ENCODE measurements at places on chromosomes 12 and 14.

GRCh38 chr12:124004233-124004875 is 31.3 kb downstream of the ZNF664 start:
- DNase-seq: no peak

GRCh38 chr12:57793920-57794319 is 11.3 kb downstream of the TSFM start:
- no peak for DNase-seq

- no peak for DNase-seq
Measured at GRCh38 chr14:99537399-99537798, 56.2 kb downstream of the CCNK start.

DNA sequence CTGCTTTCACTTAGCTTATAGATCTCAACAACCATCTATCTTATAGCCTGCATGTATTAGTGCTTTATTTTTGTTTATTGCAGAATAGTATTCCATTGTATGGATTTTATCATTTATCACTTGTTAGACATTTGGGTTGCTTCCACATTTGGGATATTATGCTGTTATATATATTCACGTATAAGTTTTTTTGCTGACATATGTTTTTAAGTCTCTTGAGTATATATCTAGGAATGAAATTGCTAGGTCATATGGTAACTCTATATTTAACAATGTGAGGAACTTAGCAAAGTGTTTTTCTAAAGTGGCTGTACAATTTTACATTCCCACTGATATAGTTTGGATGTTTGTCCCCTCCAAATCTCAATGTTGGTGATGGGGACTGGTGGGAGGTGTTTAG is 208.1 kb downstream of the CPNE8 start:
- DNase-seq: no peak

- DNase-seq: no peak
Measured at GRCh38 chr14:44339231-44339630, 167.9 kb downstream of the FSCB start.

- DNase-seq: no peak
Measured at GRCh38 chr12:50157259-50157658, 9.9 kb downstream of the CERS5 start.

DNA sequence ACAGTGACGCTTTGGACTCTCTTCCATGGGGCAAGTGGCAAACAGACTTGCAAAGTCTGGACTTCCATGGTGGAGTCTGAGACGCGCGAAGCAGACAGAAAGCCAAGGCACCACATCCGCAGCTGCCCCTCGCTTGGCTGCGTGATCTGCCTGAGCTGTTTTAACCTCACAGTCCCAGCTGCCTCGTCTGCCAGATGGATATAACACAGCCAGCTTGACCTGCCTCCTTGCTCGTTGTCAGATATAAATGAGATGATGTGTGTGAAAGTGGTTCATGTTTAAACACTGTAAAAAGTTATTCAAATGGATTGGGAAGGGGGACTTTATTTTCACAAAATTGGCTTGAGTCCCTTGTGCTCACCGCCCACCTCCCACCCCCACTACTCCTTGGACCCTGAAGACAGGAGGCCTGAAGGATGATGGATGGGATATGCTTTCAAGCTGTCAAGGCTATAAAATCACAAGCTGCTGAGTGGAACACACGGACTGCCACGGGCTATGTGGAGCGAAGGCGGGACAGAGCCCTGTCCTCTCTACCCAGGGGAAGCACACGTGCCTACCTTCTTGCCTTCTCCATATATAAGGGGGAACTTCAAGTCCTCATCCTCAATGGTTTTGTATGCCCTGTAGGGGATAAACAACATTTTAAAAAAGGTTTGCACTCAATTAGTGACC is 226.9 kb downstream of the MON2 start:
- DNase-seq: no peak

All from NCI-H510A (cell line).